ENCODE measurements at places on chromosomes 2 and 18. TPM values are rescaled to one million over a fixed set of nuclear protein-coding genes. Genes with fewer than 3 reads are reported as not detected.

The L3MBTL4 gene
- total RNA-seq: under 0.01 TPM

The CNDP1 gene
- not detected for total RNA-seq

The RAB27B gene
- total RNA-seq: 5.9 TPM

The ASXL3 gene
- 1.1 TPM for total RNA-seq

The CYP27C1 gene
- total RNA-seq: not detected

The DNMT3A gene
- total RNA-seq: 10.4 TPM

The CXCR1 gene
- not detected for total RNA-seq

The RGPD4 gene
- under 0.01 TPM for total RNA-seq

The VAMP5 gene
- total RNA-seq: 35.8 TPM

The DGKD gene
- 13.5 TPM for total RNA-seq

The NEB gene
- total RNA-seq: under 0.01 TPM

The ACKR3 gene
- total RNA-seq: 5.4 TPM

The ASPRV1 gene
- total RNA-seq: under 0.01 TPM

The CDCA7 gene
- total RNA-seq: 0.85 TPM

The SLC8A1 gene
- total RNA-seq: 131 TPM

The SPTBN1 gene
- total RNA-seq: 456 TPM

The SERPINB7 gene
- 0.38 TPM for total RNA-seq

The BOLL gene
- total RNA-seq: not detected
